ENCODE measurements at places on chromosomes 5 and 9.

- DNase-seq, result no peak
Measured at GRCh38 chr9:37284636-37285035, 137.9 kb upstream of the GRHPR start.

GRCh38 chr5:134590992-134591659 lies 41.5 kb downstream of the SAR1B start:
- DNase-seq, result no peak

DNA sequence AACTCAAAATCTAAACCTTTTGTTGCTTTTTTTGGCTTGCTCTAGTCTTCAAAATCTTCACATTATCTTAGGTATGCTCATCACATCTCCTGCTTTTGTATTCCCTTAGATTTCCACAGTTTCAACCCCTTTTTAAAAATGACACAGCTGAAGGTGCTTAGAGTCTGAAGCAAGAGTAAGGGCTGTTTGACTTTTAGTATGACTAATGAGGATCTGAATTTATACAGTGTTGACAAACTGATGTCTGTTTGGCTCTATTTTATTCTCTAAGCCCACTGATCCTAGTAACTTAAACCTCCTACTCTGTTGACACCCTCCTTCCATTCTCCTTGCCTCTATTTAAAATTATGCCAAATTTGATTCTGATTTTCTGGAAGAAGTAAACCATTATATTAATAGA lies 200.1 kb downstream of the MCTP1 start:
- no peak for DNase-seq

GRCh38 chr5:1357946-1358725 lies 13.2 kb upstream of the CLPTM1L start:
- DNase-seq, result no peak

DNA sequence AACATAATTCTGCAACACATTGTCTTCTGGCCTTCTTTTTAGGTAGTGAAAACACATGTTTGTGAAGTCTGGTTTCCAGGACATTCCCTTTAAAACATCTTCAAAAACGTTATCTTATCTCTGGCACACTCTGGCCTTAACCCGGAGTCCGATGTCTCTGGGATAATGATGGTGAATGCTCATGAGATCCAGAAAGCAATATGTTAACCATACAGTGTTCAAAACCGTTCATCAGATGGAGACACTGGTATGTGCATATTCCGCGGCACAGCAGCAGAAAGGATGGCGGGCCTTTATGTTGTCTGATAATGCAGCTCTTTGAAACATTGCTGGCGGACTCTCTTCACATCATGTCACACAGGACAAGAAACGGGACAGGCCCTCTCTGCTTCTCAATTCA lies 605.2 kb downstream of the CCDC171 start:
- no peak for DNase-seq

- no peak for DNase-seq
Measured at GRCh38 chr9:120480707-120481106, 99.3 kb downstream of the CDK5RAP2 start.

DNA sequence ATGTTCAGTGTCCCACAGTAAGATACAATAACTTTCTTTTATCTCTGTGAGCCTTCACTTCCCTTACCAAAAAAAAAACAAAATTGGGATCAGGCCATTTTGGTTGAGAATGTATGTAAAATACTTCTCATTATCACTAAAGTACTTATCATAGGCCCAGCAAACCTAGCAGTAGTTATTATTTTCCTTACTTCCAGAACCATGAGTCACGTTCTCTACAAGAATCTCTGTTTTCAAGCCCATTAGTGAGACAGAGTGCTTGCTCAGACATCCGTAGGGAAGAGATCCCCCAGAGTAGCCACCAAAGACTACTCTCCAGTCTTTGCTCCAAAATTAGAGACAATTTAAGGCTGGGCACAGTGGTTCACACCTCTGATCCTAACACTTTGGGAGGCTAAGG lies 103.9 kb upstream of the NR5A1 start:
- DNase-seq, result no peak

GRCh38 chr5:142618130-142618523 lies 67.8 kb downstream of the FGF1 start:
- no peak for DNase-seq

- no peak for DNase-seq
Measured at GRCh38 chr5:135149956-135150723, 116.1 kb upstream of the PITX1 start.

DNA sequence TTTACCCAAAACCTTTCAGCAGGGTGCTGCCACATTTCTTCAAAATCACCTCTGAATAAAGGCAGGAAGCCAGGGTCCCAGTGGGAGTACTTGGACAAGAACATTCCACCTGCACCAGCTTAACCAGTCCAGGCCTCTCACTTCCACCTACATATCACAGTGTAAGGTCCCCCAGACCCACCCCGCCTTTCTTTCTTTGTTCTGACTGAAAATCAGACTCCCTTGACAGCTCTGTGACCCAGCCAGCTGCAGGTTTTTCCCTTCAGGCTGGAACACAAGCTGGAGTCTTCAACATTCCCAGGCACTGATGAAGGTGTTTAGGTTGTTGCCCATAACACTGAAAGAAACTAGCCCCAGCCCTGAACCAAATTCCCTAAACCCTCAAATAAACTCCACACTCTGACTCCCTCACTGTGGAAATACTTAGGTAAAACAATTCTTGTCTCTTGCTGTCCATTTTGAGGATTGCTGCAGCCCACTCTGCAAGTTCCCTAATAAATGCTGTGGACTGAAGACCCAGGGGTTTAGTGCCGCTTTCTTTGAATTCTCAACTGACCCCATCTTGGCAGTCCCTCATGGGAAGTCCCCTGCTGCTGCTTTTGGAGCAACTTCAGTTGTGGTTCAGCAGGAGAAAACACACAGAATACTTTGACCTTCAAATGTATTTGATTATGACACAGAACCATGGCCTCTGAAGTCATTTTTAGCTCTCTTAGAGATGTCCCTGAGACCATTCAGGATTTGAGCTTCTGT lies 24.8 kb downstream of the P4HA2 start:
- no peak for DNase-seq

- DNase-seq, result no peak
Measured at GRCh38 chr9:88537761-88538091, 2.7 kb downstream of the NXNL2 start.

GRCh38 chr9:111375817-111376564 lies 46.0 kb upstream of the OR2K2 start:
- no peak for DNase-seq

DNA sequence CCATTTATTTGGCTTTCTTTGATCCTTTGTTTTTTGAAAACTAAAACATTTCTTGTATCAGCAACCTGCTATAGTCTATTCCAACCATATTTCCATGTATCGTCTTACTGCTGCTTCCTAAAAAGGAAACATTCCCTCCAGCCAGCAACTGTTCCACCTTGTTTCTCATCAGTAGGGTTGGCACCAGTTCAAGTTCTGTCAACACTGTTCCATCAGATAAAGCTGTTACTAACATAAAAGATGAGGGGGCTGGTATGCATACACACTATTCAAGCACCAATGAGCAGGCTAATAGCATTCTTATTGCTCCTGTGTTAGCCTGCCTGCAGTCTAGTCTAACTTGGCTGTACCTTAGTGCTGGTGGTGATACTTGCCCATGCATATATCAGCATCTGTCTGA lies 178.3 kb downstream of the CWC27 start:
- no peak for DNase-seq

DNA sequence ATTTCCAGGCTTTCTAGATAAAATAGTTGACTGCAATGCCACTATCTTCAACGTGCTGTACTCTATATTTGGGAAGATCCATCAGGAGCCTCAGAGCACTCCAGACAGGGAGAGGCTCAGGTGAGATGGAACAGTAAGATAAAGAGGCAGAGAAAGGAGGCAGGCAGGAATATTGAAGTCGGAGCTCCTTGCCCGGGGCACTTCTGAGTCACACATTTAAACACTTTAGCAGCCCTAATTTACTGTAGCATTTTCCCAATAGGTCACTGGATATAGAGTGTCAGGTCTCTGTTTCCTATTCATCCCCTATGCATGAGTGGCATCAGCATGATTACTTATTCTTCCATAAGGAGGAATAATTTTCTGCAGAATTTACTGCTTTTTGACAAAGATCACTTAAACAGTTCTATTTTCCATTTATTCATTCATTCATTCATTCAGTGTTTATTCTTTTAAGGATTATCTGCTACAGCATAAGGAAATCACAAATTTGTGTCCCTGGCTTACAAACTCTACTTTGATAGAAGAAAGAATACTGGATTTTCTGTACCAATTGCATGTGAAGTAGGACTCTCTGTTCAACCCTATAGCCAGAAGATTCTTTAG lies 170.7 kb downstream of the MAPKAP1 start:
- DNase-seq, result no peak

DNA sequence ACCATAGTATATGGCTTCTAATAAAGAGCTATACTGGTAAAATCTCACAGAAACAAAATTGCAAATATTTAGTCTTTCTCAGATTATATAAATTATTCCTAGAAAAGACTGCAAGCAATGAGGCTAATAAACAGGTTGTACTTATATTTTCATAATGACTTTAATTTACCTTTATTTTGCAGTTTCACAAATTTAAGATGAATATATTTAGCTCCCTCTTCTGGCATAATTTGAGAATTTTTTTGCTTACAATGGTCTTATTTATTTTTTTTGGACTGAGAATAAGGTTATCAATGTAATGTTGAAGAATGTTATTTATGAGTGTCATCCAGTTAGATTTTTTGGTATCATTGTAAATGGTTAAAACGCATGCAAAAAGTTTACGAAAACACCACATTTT lies 56.7 kb downstream of the PIK3R1 start:
- DNase-seq, result no peak

- DNase-seq, result no peak
Measured at GRCh38 chr5:138109463-138110265, 25.8 kb downstream of the WNT8A start.

DNA sequence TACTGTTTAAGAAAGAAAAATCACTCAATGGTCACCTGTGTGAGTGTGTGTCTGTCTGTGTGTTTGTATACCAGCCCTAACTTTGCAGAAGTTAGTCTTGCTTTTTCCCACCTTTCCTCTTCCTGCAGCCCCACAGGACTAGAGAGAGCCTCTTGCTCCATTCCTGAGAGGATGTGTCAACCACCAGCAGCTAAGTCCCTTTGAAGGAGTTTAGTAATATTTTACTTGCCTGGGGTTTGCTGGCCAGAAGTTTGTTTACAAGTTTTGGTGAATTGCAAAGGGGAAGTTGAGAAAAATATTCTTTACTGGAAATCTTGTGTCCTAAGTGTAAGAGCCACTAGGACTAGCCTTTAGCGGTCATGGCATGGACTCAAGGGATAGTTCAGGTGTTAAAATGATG lies 316.2 kb downstream of the BRINP1 start:
- no peak for DNase-seq

- DNase-seq, result no peak
Measured at GRCh38 chr5:175418251-175418650, 25.7 kb downstream of the DRD1 start.

DNA sequence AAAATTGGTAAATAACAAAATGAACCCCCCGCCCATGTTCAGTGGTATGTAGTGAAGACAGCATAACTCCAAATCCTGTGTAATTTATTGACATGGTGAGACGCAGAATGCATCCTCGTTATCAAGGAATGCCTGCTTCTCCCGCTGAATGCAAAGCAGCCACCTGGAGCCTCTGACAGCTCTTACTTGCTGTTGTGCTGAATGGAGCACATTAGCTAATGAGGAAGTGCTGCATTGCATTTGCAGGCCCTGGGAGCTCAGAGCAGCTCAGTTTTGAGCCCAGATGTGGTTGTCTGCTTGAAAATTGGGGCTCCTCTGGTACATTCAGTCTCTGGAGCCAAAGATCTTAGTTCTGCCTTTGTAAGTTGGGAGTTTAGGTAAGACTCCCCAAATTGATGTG lies 28.9 kb downstream of the PLAC8L1 start:
- DNase-seq, result no peak

GRCh38 chr9:17291766-17292165 lies 156.9 kb downstream of the CNTLN start:
- no peak for DNase-seq

Data from HS-27A (cell line).